ENCODE measurements at places on chromosomes 7 and 10.

DNA sequence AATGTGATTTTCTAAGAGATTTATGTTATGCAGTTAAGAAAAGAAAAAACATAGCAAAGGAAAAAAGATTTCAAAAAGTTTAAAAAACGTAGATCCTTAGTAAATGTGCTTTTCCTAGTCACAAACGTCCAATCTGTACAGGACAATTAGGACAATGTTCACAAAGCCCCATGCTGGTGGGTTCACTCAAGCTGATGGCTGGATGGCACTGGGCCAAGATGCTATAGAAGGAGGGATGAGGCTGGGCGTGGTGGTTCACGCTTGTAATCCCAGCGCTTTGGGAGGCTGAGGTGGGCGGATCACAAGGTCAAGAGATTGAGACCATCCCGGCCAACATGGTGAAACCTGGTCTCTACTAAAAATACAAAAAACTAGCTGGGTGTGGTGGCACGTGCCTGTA is 22.1 kb downstream of the SVIL start:
- no peak for DNase-seq

- DNase-seq, result no peak
Observed at GRCh38 chr7:93923296-93923695, 1.8 kb downstream of the GNG11 start.

DNA sequence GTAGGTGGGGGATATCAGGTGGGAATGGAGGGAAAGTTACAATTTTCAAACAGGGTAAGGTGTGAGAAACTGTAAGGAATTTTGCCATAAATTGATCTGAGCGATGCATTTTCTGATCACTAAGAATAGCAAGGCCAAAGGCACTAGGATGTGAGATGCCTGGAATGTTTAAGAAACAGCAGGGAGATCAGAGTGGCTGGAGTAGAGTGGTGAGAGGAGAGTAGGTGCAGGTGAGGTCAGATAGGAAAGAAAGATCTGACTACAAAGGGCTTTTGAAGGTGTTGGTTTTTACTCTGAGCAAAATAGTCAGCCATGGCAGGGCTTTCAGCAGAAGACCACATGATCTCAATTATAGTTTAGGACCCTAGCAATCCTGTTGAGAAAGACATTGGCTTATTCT is 55.0 kb downstream of the HDAC9 start:
- no peak for DNase-seq

DNA sequence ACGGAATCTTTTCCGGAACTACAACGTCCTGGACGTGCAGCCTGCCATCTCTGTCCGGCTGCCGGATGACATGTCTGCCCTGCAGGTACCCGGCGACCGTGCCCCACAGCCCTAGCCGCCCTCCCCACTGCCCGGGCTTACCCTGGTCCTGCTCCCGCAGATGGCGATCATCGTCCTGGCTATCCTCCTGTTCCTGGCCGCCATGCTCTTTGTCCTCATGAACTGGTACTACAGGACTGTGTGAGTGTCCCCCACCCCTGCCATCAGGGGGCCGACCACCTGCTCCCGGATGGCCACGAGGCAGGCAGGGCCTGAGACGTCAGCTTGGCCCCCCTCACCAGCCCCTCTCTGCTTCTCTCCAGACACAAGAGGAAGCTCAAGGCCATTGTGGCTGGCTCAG is 38.0 kb upstream of the VSIR start:
- DNase-seq, result no peak

- no peak for DNase-seq
Observed at GRCh38 chr10:28983799-28984198, 305.1 kb upstream of the LYZL1 start.

DNA sequence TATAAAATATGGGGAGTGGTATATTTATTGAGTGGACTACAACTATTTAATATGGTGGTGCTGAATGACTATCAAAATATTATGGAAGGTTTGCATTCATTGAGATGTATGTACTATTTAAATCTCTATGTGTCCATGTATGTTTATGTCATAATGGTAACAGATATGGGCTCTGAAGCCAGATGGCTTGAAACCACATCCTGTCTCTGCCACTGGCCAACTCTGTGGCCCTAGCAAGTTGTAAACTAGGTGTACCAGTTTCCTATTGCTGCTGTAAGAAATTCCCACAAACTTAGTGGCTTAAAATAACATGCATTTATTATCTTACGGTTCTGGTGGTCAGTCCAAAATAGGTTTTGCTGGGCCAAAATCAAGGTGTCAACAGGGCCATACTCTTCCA is 198.1 kb upstream of the NFE2L3 start:
- DNase-seq, result no peak

DNA sequence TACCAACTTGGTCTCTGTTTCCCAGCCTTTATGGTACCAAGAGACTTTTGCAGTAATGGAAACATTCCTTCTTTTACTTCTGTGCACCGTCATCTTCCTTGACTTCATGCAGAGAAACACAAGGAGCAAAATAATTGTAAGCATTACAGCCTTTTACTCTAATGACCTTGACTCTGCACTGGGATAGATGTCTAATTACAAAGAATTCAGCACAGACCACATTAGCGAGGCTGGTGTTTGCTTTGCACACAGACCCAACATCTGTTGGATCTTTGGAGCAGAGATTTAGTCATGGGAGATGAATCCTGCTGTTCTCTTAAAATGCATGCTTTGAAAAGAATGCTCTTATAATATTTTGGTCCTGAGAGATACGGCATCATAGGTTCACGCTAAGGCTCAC is 261.6 kb downstream of the TWIST1 start:
- no peak for DNase-seq

DNA sequence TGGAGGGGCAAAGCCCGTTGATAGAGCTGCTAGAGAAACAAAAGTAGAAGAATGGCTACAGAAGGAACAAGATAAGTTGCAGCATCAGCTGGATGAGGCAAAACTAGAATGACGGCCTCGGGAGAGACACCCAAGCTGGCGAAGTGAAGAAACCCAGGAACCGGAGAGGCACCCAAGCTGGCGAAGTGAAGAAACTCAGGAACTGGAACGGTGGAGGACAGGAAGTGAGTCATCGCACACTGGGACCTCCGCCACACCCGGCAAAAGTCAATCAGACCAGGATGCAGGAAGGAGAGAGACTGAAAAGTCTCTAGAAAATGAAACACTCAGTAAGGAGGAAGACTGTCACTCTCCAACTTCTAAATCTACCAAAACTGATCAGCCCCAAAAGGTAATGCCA is 133.0 kb upstream of the NEBL start:
- no peak for DNase-seq

GRCh38 chr10:36182179-36182566 is 540.1 kb upstream of the FZD8 start:
- DNase-seq, result no peak

GRCh38 chr7:114342431-114343179 is 72.0 kb upstream of the FOXP2 start:
- no peak for DNase-seq

GRCh38 chr7:964401-965231 is 10.1 kb upstream of the ADAP1 start:
- DNase-seq, result peak; percentile 13

- no peak for DNase-seq
Observed at GRCh38 chr10:43307306-43307705, 40.4 kb upstream of the RASGEF1A start.

- no peak for DNase-seq
Observed at GRCh38 chr7:85133560-85133959, 53.3 kb downstream of the SEMA3D start.

DNA sequence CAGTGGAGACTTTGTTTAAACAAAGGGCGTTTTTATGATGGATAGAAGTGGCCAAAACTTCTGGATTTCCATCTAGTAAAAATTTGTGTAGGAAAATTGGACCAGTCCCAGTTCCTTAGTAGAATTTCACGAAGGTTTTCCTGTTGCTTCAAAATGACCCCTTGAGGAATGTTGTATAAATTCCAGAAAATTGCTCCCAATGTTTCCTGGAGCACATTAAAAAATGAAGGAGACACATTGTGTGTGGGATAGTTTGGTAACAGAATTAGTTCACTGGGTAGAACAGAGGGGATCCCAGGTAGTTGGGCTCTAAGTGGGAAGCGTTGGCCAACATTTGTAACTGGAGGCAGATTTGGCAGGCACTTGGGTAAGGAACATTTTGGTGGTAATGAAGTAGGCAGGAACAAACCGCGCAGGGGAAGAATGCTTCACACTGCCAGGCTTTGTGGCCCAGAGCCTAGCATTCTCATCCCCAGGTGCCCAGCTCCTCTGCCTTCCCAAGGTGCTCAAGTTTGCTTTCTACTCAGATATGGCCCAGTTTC is 758.6 kb downstream of the AUTS2 start:
- no peak for DNase-seq

GRCh38 chr7:4791738-4792536 is 16.5 kb downstream of the AP5Z1 start:
- DNase-seq, result peak; percentile 68

DNA sequence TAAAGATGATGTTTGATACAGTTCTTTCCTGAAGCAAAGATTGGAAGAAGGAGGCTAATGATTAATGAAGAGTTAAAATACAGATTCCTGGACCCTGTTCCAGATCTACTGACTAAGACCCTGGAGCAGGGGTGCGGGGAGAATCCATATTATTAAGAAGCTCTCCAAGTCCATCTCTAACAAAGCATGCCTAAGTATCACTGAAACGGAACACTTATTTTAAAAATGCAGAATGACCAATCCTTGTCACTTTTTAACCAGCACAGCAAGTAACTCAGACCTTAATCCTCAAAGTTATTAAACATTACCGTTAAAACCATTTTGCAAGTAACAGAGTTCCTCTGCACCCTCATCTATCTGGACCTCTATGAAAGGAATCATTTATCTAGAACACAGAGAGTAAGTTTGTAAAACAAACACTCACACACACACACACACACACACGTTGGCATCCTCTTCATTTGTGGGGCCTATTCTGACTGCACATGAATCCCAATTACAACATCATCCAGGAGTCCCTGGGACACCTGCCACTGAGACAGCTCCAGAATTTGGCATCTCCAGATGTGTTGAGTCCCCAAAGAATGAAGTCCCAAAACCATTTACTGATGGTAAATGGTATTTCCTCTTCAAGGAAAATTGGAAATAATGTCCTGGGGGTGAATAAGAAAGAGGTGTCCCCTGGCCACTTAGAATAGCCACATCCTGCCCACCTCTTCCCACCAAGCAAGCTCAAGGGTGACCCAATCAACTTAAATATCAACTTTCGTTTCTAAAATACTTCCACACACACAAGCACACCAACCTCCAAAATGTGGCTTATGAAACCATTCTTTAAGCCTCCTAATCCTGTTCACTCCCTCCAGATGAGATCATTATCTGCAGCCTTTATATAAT is 117.5 kb downstream of the PARD3 start:
- DNase-seq, result no peak

DNA sequence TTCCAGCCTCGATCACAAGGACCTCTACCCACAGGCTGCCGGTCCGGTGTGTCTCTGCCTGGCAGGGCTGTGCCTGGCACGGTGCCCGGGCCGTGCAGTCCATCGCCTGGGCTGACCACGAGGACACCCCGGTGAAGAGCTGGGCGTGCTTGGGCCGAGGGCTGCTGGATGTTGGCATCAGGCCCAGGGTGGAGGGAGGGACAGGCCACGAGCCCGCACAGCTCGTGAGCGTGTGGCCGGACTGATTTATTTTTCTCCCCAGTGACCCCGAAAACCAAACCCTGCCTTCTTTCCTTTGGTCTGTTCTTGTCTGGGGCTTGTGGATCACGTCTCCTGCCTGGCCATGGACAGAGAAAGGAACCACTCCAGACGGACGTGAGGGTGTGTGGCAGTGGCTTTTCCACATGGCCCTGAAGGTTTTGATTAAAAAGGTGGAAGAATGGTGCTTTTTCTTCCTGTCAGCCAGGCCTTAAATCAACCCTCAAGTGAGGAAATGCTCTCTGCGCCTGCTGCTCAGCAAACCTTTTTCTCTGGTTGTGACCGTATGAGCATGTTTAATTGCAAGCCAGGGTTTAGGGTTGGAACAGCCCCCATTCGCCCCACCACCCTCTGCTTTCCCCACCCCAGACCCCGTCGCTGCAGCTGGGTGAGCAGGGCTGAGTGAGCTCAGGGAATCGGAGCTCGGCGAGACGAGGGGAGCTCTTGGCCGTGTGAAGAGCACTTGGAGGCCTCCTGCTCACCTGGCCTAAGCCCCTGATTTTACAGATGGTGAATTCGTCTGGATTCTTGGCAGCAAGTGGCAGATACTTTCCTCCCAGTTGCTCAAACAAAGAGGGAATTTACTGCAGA is 130.1 kb downstream of the RGS10 start:
- peak; percentile 49 for DNase-seq

GRCh38 chr10:91296471-91296870 is 76.0 kb downstream of the PCGF5 start:
- DNase-seq, result no peak

DNA sequence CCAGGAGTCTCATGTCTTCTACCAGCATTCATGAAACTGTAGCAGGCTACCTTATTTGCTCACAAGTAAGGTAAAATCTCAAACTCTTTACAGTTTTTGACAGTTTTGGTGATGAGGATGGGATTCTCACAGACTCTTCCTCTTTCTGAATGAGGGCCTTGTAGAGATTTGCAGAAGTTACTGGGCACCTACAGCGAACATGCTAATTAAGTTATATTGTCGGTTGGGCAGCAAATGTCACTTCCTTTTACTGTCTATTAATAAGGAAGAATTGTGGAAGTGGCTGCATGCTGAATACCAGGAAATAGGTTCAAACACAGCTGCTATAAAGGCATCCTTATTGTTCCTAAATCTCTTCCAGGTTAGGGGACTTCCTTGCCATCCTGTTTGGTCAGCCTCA is 189.6 kb downstream of the DNAJC1 start:
- DNase-seq, result no peak

DNA sequence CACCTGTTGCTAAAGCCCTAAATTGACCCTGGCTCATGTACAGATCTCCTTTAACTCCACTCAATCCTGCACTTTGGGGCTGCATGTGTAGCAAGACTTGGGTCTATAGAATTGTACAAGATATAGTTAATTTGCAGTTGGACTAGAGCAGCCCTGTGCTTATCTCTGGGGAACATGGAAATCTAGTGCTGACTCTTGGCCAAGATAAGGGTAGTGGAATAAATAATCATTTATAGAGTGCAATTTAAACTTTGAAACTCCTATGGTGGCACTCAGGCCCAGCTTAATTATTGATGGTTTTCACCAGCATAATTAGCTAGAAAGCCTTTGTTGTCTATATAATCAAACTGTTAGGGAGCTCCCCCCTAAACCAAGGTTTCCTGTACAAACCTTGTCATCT is 39.2 kb upstream of the MBL2 start:
- DNase-seq, result no peak

- no peak for DNase-seq
Observed at GRCh38 chr7:50321487-50322067, 17.1 kb downstream of the IKZF1 start.

GRCh38 chr10:66642217-66642616 is 283.6 kb upstream of the LRRTM3 start:
- DNase-seq, result no peak

- DNase-seq, result no peak
Observed at GRCh38 chr10:118568327-118568848, 27.1 kb downstream of the PRLHR start.

All from hippocampal formation (tissue), 2 donors.